ENCODE measurements at places on chromosomes 12 and 14.
A peak's percentile ranks its signal among the peaks of the same experiment; 100 is the strongest.

DNA sequence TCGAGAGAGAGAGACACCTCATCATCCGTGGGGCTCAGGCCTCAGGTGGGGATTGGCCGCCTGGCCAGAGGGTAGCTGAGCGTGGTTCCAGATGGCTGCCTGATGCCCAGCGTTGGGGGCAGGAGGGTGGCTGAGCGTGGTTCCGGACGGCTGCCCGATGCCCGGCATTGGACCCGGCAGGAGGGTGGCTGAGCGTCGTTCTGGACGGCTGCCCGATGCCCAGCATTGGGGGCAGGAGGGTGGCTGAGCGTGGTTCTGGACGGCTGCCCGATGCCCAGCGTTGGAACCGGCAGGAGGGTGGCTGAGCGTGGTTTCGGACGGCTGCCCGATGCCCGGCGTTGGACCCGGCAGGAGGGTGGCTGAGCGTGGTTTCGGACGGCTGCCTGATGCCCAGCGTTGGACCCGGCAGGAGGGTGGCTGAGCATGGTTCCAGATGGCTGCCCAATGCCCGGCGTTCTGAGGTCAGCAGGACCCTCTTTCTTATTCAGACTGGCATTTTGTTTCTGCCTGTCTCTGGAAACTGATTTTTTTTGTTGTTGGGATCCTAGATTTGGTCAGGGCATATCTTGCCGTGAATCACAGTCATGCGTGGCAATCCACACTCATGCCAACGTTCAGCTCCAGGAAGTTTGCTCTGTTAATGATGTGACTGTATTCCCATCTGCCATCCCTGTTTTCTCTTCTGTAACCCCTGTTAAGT, 40.7 kb downstream of the GALNT9 start:
- DNase-seq, result no peak

DNA sequence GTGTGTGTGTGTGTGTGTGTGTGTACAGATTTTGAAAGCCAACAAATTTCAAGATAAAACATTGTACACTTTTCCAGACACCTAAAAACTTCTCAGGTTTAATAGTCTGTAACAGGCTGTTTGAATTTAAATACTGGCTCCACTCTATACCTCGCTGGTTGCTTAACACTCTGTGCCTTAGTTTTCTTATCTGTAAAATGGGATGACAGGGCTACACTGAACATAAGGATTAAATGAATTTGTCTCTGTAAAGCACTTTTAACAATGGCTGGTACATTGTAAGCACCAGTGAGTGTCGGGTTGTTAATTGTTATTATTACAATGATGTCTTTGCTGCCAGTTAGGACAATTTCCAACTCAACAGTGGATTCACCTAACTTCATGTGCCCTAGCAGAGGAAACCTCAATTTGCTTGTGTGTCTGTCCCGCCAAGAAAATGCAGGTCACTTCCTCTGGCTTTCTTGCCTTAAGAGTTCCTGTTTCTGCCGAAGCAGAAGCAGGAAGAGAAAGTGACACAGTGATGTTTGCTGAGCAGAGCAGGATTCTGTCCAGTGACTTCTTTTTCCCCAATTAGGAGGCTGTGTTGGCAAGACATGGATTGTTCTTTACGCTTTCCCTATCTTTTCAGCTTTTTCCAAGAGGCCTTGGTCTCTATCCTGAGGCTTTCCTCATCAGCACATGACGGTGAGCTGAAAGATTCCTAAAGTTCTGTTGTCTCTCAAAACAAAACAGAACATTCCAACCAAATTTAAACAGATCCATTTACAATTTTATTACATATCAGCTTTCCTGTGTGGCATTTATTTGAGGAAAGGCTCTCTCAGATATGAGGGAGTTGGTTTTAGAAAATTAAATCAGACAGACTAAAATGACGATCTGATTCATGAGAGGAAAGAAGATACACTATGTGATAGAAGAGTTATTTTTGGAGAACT, 154.1 kb upstream of the ATP2B1 start:
- DNase-seq, result peak; percentile 86

DNA sequence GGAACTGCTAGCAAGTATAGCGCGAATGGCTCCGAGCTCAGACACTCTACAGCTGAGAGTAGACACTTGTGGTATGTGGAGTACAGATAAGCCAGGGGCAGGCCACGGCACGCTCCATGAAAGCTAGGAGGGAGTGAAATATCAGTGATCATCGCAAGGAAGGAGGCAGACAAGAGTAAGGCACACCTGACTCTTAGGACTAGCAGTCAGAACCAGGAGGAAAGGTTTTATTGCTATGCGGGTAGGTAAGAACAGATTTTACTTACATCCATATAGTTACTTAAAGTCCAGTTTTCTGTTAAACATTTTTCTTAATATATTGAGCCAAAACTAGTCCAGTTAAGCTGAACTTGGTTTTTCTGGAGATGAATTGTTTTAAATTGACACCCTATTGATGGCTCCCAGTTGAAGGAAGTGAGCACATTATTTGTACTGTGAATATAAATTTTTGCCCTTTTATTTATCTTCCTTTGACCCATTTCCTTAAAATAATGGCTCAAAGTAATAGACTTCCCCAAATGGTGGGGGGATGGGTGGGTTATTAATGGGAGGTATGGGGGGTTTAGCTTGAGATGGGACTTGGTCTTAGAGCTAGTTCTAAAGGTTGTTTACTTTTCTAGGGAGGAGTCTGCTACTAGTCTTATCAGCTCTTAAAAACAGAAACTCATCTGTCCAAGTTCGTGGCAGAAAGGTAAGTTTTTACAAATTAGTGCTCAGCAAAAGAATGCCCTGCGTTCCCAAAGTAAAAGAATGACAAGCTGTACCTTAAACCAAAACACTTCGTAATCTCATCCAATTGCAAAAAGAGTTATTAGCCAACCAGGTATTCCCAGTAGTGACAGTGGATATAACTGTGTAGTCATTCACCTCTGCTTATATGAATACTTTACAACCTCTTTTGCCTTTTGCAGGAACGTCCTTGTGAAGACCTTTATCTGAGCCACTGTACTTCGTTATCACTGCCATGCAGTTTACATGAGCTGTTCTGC, 5.8 kb downstream of the HNRNPA1 start:
- DNase-seq, result no peak

DNA sequence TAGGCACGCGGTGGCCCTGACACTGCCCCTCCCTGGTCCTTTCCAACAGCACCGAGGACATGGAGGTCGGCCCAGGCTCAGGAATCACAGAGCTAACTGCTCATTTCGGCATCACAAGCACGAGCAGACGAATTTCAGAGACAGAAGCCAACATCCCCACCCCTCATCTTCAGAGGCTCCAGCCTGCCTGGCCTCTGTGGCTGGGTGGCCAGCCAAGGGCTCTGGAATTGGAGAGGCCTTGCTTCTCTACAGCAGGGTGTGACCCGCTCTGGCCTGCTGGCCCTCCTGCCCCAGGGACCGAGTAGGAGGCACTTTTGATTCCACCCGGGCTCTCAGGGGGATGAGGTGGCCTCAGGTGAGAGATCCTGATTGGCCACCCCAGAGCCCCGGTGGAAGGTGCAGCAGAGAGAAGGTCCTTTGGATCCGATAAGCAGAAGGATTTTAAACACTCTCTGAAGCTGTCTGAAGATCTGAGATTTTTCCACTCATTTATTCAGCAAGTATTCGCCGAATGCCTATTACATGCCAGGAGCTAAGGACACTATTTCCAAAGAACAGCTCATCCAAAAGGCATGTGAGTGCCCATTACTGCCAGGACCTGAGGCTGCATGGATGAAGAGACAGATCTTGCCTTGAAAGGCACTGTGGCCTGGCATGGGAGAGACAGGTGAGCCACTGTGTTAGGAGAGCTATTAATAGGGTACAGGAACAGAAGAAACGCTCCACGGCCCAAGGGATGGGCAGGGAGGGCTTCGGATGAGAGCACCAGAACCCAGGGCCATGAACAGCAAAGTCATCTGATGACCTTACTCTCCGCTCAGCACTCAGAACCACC, 10.2 kb downstream of the BAG5 start:
- no peak for DNase-seq

GRCh38 chr12:94762943-94763342, 112.6 kb upstream of the TMCC3 start:
- no peak for DNase-seq

DNA sequence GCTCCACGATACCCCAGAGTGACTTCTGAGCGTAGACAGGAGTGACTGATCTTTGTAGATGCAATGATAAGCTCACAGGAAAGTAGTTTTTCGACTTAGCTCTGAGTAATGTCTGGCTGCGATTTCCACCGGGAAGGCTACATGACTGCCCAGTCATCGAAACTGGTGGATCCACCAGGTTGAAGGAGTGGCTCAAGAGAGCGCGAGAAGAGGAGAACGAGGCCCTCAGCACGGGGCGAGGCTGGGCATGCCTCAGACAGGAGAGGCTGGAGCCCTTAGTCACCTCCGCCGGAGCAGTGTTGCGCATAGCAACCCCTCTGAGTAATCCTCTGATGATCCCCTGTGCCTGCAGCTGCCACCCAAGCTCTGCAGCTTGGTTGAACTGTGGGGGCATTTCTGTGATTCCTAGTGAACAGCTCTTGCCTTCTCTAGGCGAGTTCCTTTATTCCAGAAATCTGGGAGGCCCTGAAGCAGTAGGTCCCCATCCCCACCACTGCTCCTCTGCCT, 25.6 kb downstream of the ELK3 start:
- DNase-seq, result peak; percentile 55

DNA sequence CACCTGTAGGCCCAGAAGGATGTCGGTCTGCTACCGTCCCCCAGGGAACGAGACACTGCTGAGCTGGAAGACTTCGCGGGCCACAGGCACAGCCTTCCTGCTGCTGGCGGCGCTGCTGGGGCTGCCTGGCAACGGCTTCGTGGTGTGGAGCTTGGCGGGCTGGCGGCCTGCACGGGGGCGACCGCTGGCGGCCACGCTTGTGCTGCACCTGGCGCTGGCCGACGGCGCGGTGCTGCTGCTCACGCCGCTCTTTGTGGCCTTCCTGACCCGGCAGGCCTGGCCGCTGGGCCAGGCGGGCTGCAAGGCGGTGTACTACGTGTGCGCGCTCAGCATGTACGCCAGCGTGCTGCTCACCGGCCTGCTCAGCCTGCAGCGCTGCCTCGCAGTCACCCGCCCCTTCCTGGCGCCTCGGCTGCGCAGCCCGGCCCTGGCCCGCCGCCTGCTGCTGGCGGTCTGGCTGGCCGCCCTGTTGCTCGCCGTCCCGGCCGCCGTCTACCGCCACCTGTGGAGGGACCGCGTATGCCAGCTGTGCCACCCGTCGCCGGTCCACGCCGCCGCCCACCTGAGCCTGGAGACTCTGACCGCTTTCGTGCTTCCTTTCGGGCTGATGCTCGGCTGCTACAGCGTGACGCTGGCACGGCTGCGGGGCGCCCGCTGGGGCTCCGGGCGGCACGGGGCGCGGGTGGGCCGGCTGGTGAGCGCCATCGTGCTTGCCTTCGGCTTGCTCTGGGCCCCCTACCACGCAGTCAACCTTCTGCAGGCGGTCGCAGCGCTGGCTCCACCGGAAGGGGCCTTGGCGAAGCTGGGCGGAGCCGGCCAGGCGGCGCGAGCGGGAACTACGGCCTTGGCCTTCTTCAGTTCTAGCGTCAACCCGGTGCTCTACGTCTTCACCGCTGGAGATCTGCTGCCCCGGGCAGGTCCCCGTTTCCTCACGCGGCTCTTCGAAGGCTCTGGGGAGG, at the start of gene LTB4R:
LTB4R (plus strand) TSS at position 857 of the 959 bp plus-strand sequence. CDS start 4,150 bp downstream, outside the sequence.
- DNase-seq, result no peak

DNA sequence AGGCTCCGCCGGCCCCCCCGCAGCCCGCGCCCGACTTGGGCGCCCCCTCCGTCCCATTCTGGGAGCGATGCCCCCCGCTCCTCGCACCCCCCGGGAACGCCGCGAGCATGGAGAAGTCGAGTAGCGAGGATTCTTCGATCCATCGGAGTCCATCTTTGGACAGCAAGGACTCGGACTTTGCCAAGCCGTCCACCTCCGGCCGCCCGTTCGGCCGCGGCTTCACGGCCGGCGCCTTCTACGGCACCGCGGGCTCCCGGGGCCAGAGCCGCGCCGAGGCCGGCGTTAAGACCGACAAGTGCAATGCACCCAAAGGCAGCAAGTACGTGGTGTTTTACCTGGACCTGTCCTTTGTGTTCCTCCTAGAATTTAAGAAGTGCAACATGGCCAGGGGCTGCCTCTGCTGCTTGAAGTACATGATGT, 123.6 kb downstream of the TSPAN9 start:
- DNase-seq, result no peak
